ENCODE measurements at places on chromosomes 7 and 10. TPM values are rescaled to one million over a fixed set of nuclear protein-coding genes. Genes with fewer than 3 reads are reported as not detected.

TSPAN33 gene
- total RNA-seq: under 0.01 TPM

ZNF239 gene
- 0.94 TPM for total RNA-seq

LRIT1 gene
- not detected for total RNA-seq

C7orf33 gene
- total RNA-seq: not detected

PAX2 gene
- total RNA-seq: not detected

IFIT1 gene
- total RNA-seq: 5.3 TPM

OIT3 gene
- 0.13 TPM for total RNA-seq

AOAH gene
- total RNA-seq: not detected

OR9A2 gene
- total RNA-seq: not detected

SLC26A4 gene
- 0.81 TPM for total RNA-seq

AKR1D1 gene
- not detected for total RNA-seq

TMEM184A gene
- not detected for total RNA-seq

ELN gene
- 0.81 TPM for total RNA-seq

TEX36 gene
- not detected for total RNA-seq

CYP26A1 gene
- 0.65 TPM for total RNA-seq

HILPDA gene
- 10.7 TPM for total RNA-seq

Data from bladder microvascular endothelial cell (primary cell).